ENCODE measurements at places on chromosomes 6 and 20. TPM values are rescaled to one million over a fixed set of nuclear protein-coding genes. Genes with fewer than 3 reads are reported as not detected.

The PDE7B gene
- not detected for total RNA-seq

The ENPP1 gene
- 5.6 TPM for total RNA-seq

The RGL2 gene
- total RNA-seq = 18.3 TPM

The SERINC1 gene
- 138 TPM for total RNA-seq

The GHRH gene
- not detected for total RNA-seq

DNA sequence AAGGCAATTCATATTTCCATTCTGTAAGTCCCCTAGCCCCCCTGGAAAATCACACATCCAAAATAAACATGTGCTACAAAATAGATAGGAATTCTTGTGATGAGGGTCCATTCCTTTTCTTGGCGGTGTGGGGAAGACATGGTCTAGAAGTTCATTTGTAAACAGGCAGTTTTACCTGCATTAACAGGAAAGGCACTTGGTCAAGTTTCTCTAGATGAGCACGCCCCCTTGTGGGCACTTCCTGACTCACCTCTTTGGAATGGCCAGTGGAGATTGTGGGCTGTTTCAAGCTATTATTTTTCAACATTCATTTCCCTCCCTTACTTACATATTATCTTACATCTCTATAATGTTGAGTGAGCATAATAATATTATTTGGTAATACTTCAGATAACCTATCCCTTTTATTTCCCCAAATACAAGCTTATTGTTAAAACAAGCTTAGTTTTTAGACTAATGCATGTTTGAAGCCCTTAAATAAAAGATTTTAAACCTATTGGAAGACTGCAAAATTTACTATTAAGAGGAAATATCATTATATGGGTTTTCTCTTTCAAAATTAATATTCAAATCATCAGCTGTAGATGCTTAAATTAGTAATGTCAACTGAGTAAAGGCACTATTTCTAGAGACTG lies 92.1 kb downstream of the TASP1 start:
- peak; percentile 81 for DNase-seq

GRCh38 chr6:16749516-16750485 lies 11.5 kb downstream of the ATXN1 start:
- no peak for DNase-seq

GRCh38 chr6:30544666-30545272 lies 11.5 kb downstream of the GNL1 start:
- peak; percentile 74 for DNase-seq

DNA sequence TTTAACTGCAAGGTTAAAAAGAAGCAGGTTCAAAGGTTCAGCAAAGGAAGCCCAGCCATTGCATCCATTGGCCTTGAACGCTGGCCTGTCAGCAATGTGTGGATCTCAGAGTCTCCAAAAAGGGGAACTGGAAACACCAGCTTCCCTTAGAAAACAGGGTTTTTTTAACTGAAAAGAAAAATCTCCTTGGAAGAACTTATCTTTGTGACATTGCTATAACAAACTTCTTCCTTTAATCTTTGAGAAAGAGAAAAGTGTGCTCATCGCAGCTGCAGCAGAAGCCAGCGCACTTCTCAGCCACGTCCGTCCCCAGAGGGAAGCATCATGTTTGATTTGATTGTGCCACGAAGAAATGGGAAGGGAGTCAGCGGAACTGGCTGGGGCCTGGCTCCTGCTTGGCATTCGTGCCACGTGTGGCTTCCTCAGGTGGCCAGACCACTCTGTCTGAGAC lies 215.0 kb downstream of the SYNDIG1 start:
- DNase-seq = no peak

GRCh38 chr6:40419377-40419776 lies 167.8 kb downstream of the LRFN2 start:
- no peak for DNase-seq

GRCh38 chr20:32858189-32858588 lies 534 bp upstream of the EFCAB8 start:
- no peak for DNase-seq

DNA sequence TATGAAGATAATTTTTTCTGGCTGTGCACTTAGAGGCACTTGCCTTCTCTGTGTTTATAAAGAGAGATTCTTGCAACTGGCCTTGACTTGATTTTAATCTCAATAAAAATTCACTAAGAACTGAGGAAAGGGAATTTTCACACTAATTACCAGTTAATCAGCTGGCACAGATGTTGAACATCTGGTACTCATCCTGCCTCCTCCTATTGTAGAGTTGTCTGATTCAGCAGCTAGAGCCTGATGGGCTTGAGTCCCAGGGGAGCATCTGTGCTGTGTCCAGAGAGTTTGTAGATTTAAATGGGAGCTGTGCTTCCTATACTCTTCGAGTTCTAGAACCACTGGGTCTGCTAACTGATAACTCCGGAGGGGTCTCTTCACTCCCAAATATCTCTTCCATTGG lies 284.4 kb upstream of the RNF24 start:
- DNase-seq = no peak

GRCh38 chr20:43720007-43720406 lies 6.8 kb downstream of the GTSF1L start:
- no peak for DNase-seq

DNA sequence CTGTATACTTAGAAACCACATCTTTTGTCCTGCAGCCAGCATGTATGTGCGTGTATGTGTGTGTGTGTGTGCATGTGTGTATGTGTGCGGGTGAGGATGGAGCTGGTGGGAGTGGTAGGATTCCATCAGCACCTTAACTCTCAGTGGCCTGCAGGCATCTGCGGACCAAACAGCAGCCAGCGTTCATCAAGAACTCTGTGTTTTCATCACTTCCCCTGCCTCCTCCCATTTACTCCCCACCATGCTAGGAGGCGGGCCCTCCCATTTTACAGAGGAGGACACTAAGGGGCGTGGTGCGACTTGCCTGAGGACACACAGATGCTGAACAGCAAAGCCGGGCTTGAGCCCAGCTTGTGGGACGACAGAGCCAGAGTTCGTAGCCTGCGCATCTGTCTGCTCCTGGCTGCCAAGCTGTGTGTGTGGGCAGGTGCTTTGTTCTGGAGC lies 8.9 kb downstream of the VSTM2L start:
- peak; percentile 54 for DNase-seq

DNA sequence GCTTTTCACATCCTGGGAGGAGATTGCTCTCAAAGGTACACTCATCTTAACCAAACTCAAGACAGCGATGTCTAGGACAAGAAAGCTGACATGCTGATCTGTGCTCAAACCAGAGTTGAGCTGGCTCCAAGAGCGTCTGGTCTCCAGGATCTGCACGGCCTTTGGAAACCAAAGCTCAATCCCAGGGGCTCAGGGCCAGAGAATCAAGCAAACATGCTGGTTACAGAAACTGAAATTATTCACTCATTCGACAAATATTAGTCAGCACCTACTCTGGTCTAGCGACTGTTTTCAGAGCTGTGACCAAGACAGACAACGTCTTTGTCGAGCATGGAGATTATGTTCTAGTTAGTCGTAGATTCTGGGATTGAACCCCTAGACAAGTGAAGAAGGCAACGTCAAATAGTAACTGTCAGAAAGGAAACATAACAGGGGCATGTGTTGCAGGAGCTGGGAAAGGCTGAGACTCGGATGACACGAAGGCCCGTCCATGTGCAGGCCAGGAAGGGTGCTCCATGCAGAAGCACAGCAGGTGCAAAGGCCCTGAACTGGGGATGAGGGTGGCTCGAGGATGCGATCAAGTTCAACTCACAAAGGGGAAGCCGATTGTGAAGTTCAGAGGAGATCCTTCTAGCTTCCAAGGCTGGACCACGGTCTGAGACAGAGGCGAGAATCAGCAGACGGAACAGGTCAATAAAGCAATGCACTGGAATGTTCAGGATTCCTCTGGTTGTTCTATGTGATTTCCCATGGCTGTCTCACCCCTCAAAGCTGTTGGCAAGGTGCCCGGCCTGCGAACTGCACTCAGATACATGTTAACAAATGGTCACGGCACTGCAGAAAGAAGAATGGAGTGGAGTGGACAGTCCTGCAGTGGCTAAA lies 12.5 kb upstream of the PCK1 start:
- DNase-seq = no peak

DNA sequence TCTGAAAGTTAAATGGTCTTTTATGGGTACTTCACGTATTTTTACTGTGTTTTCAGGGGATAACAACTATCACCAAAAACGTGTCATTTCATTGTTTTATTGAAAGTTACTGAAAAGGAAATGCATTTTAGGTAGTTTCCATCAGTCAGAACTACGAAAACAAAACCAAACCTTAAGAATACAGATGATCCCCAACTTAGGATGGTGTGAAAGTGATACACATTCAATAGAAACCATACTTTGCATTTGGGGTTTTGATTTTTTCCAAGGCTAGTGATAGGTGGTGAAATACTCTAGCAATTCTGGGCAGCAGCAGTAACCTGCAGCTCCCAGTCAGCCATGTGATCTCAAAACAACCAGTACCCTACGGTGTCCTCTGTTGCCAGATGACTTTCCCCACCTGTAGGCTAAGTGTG lies 25.9 kb upstream of the EFHC1 start:
- no peak for DNase-seq

GRCh38 chr6:9583753-9584352 lies 831.0 kb downstream of the TFAP2A start:
- no peak for DNase-seq

GRCh38 chr6:30944051-30944450 lies 3.3 kb downstream of the MUCL3 start:
- DNase-seq = no peak
